ENCODE measurements at places on chromosomes 1 and 21.

DNA sequence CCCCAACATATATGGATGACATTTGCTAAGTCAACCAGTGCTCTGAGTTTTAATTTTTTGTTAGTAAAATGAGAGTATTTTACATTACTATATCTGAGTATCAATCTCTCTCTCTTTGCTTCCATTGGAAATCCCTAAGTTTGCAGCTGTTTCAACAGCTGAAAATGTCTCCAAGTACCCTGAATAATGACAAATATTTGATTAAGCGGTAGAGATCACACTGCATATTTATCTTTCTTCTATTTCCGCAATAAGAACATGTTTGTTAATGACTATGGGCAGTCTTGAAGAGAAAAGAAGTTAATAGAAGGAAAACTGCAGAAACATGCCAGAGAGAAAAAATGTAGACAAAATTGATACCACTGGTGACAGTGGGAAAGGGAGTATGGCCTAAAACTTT, 1117.5 kb downstream of the NCAM2 start:
- DNase-seq, result no peak

GRCh38 chr1:5885471-5886139, 106.6 kb downstream of the NPHP4 start:
- no peak for DNase-seq

GRCh38 chr1:101420406-101420805, 183.6 kb downstream of the S1PR1 start:
- no peak for DNase-seq

GRCh38 chr1:94433866-94434265, 15.7 kb downstream of the ABCD3 start:
- DNase-seq, result no peak

GRCh38 chr21:42678618-42679295, 25.3 kb downstream of the PDE9A start:
- DNase-seq, result no peak

- DNase-seq, result no peak
These were observed 70.3 kb downstream of the PIK3CD start for GRCh38 chr1:9721606-9722377.

DNA sequence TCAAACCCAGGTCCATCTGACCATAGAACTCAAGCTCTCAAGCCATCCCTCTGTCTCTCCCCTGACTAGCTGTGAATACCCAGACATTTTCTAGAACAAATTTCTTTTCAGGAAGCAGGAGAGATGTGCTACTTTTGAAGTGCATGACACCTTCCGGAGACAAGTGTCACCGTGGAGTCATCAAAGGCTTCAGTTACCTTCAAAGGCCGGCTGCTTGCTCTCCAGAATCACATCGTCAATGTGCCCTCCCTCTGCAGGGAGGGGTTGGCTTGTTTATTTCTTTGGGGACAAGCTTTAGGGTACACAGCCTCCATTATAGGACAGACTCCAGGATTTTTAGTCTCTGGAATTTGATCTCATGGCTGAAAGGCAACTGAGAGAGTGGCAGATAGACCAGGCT, 37.7 kb upstream of the IGSF21 start:
- no peak for DNase-seq

DNA sequence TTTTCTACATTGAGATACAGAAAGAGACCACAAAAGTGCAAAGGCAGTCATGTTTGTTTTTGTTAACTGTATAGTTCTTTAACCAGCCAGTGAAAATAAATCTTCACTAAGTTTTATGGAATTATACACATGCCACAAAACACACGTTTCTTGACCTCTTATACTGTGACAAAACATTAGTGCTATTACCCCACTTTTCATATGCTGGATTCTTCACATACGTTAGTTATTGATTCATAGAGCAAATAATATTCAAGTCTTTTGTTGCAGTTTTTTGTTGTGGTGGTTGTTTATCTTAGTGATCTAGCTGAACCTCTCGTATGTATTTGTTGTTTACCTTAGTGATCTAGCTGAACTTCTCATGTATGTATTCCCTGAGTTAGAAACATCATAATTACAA, 28.0 kb downstream of the LYPLAL1 start:
- no peak for DNase-seq

All from iPS DF 19.7 (cell line).